ENCODE measurements at places on chromosomes 5 and 9.

DNA sequence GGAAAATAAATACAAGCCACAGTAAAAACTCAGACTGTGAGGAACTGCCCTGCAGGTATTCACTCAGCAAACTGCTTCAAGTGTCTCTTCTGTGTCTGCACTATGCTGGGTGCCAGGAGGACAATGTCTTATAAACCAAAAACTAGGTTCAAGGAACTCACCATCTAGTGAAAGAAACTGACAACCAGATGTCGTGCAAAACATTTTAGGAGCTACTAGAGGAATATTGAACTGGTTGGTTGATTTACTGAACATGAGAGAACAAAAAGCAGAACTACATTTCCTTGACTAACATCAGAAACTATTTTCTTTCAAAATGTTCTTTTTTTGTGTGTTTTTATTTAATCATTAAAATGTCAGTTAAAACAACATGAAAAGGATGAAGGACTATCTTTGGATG is 35.2 kb downstream of the ZNF366 start:
- DNase-seq, result no peak

DNA sequence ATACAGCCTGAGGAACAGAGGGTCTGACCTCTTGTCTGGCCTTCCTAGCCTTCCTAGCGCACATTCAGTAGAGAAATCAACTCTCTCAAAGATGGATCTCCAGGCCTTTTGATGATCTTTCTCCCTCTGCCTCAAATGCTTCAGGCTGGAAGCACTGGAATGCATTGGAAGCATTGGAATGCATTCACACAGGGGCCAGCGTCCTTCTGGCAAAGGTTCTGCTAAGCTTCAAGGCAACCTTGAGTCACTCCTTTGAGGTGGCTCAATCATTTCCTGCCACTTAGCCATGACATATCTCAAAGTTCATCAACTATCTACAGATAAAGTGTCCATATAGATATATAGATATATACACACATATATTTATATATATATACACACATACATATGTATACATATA is 42.9 kb downstream of the OR2K2 start:
- no peak for DNase-seq

DNA sequence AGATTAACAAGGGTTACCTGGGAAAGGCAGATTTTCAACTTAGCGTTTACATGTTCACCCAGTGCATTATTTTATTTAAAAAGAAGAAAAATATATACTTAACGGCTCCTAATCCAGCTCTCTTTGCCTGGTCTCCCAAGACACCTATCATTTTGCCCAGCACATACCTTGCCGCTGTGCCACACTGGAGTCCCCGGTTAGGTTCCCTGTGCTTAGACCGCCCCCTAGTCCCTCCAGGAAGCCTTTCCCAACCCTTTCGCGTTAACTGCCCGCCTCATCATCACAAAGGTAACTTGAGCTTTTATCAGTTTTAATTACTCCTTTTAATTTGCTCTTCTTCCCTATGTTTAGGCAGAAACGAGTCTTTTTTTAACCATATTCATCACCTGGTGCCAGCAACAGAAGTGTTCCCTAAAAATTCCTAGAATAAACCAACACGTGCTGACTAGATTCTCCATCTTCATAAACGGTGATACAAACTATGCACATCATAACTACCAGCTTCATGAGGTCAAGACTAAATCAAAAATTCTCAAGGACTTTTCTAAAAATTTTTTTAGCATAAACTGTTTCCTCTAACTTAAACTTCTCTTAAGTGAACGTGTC is 19.7 kb downstream of the DNAJA1 start:
- no peak for DNase-seq

DNA sequence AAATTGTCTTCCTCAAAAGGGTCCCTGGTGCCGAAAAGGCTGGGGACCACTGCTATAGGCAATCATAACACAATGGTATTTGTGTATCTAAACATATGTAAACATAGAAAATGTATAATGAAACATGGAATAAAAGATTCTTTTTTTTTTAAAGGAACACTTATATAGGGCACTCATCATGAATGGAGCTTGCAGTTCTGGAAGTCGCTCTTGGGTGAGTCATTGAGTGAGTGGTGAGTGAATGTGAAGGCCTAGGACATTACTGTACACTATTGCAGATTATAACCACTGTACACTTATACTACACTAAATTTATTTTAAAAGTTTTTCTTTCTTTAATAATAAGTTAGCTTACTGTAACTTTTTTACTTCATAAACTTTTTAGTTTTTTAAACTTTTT is 176.4 kb downstream of the ARRDC3 start:
- no peak for DNase-seq

- DNase-seq, result no peak
These were observed 19.3 kb upstream of the RXRA start for GRCh38 chr9:134306636-134307600.

- no peak for DNase-seq
These were observed 64.7 kb upstream of the GRAMD2B start for GRCh38 chr5:126358525-126358924.

GRCh38 chr5:92371889-92372235 is 988.7 kb upstream of the ARRDC3 start:
- no peak for DNase-seq

- DNase-seq, result no peak
These were observed 173.7 kb downstream of the GABRB2 start for GRCh38 chr5:161372682-161373344.

DNA sequence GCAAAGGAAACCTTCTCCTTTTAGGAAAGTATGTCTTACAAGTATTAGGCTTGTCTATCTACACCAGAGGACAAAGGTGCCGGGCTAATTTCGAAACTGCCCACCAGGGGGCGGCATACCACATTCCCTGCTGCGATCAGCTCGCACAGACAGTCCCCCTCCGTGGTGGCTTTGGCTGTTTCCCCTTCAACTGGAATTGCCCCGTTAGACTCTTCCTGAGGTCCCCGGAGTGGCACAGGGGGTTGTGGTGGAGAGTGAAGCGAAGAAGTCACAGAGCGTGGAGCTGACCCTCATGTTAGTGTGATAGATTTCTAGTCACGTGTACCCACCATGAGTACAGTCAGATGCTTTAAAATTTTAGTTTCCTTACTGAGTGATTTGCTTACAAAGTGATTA is 17.5 kb downstream of the PTTG1 start:
- peak; percentile 91 for DNase-seq
